ENCODE measurements at places on chromosomes 13 and 19.

DNA sequence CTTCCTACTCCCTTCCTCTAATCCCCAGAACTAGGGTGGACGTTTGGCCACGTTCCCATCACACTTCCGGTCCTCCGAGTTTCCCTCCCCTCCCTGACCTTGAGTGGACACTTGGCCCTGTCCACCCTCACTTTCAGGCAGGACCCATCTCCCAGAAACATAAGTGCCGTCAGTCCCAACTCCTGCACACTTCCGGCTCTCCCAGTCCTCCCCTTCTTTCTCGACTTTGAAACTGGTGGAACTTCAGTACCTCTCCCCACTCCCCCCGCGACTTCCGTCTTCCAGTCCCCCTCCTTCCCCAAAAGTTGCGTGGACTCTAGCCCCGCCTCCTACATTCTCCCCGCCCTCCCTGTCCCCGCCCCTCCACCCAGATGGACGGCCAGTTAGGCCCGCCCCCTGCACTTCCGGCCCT lies 278 bp upstream of the ZNF274 start:
- DNase-seq = no peak

- DNase-seq = no peak
These were observed 3.7 kb downstream of the ANGPTL8 start for GRCh38 chr19:11242864-11243797.

DNA sequence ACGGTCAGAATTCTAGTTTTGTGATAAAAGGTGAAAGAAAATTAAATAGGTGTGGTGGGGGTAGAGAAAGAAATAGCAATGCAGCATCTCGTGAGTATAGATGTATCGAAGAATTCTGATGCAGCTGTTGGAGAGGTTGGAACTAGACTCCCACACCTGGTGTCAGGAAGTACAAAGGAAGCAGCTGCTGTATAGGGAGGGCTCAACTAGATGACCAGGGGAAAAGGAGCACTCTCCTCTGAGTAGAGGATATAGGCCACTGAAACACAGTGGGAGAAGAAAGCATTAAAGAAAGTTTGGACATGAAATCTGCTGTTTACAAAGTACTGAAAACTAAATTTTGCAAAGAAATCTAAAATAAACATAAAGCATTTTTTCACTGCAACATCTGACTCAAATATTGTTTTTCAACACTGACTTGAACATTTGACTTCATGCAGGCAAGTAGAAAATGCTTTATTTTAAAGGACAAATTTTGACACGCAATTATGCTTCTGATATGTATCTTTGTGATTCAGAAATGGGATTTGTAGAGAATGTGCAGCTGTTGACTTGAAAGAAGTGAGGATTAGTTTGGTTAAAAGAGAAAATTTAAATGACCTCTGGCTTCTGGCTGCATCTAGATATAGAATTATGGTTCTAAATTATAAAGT lies 82.2 kb downstream of the MIPEP start:
- DNase-seq = no peak

- no peak for DNase-seq
These were observed 9.8 kb upstream of the ALOX5AP start for GRCh38 chr13:30725326-30726085.

DNA sequence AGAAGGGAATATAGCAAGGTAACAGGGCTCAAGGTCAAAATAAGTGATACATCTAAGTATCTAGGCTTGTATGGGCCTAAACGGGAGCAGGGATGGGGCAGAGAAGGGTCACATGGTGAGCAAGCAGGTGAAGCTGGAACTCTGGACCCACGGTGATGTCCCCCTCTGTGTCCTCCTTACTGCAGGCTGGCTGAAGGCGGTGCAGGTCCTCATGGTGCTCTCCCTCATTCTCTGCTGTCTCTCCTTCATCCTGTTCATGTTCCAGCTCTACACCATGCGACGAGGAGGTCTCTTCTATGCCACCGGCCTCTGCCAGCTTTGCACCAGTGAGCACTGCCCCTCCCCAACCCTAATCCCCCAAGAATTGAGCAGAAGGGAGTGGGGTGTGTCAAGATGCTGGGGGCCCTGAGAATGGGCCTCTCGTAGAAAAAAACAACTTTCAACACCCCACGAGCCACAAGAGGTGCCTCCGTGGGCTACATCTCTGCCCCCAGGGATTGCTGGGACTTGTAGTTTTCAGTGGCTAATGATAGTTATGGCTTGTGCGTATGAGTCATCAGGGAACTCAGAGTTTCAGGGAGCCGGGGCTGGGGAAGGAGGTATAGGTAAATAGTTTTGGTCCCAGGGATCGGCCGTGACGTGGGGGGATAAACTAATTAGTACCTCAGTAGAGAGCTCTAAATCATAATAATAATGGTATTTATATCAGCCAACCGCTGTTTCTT lies 4.0 kb downstream of the EMP3 start:
- no peak for DNase-seq

- DNase-seq = no peak
These were observed 116.6 kb upstream of the RNF113B start for GRCh38 chr13:98293570-98294142.

DNA sequence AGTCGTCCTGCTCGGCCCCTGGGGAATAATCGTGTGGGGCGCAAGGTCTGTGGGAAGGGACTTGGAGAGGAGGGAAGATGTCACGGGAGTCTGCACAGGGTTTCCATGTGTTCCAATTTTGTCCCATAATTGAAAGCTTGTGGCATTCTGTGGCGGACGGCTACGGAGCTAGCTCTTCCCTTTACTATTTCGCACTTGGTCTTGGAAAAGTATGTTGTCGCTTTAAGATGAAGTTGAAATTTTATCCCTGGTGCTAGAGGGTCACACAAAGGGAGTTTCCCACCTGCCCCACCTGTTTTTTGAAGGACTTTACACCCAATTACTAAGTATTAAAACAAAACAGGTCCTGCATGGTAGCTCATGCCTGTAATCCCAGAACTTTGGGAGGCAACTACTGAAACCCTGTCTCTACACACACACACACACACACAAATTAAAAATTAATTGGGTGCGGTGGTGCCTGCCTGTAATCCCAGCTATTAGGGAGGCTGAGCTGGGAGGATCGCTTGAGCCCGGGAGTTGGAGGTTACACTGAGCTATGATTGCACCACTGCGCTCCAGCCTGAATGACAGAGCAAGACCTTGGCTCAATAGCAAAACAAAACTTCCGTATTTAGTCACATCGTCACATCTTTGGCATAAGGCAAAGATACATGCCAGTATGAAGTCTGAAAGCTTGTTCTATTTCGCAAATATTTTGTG lies 967 bp upstream of the TPT1 start:
- DNase-seq = no peak

DNA sequence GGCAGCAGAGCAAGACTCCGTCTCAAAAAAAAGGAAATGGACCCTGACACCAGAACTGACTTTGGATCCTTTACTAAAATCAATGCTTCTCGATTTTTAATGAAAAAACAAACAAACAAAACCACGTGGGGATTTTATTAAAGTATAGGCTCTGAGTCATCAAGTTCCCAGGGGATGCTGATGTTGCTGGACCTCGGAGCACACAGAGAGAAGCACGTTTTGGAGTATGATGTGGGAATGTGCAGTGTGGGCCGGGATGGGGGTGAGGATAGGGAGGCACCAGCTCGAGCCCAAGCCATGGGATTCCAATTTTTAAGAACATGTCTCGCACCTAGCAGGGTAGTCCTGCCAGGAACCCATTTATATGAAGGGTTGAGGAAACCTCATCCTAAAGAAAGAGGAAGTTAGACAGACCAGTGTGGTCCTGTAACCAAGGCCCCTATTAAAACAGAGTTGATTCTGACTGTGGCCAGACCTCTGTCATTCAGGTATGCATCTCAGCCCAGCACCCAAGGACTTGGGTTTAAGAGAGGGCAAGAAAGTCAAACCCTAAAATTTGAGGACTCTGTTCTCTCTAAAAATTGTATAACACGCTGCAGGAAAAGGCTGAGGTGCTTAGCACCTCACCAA lies 6.4 kb downstream of the FLT1 start:
- no peak for DNase-seq

GRCh38 chr19:54916822-54917221 lies 10.9 kb downstream of the NCR1 start:
- DNase-seq = no peak

- peak; percentile 46 for DNase-seq
These were observed 25.7 kb upstream of the ZNF492 start for GRCh38 chr19:22608441-22608840.

DNA sequence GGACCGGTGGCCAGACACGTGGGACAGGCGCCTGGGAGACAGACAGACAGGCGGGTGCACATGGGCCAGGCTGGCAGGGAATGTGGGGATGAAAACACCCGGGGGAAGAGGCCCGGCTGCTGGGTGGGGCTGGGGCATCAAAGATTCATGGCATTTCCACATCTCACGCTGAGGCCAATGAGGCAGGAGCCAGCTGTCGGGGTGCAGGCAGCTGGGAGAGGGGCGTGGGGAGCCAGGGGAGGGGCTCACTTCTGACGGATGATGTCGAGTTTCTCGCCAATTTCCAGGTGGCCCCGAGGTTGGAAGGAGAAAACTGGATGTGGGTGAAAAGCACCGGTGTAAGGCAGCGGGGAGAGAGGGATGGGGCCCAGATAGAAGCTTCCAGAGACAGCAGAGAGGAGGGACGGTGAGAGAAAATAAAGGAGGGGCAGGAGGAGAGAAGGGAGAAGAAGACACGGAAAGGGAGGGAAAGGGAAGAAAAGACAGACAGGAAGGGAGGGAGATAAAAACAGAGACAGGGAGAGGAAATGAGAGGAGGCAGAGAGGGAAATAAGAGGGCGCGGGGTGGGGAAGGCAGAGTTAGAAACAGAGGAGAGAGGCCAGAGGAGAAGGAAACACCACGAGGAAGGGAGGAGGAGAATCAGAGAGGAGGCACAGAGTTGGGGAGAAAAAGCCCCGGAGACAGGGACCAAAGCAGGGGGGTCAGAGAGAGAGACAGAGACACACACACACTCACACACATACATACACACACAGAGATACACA lies 8.0 kb upstream of the CCER2 start:
- DNase-seq = no peak

GRCh38 chr13:31056644-31057271 lies 104.9 kb downstream of the HSPH1 start:
- no peak for DNase-seq

GRCh38 chr19:23311551-23311950 lies 61.4 kb upstream of the ZNF724 start:
- no peak for DNase-seq

GRCh38 chr19:38634757-38635482 lies 12.5 kb upstream of the ACTN4 start:
- no peak for DNase-seq

DNA sequence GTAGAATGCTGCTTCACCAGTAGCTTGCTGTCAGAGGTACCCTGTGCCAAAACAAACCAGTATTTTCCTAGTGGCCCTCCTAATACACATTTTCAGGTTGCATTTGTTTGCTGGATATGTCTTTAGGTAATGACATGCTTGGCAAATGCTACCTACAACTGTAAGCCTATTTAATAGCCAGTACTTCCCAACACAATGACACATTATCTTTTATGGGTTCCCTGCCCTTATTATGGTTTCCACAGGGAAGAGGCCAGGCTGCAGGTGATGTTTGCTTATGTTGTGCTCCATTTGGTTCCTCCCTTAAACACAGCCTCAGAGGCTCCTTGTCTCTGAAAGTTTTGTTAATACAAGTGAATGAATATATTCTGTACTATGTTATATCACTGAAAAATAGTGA lies 24.7 kb downstream of the FRY start:
- DNase-seq = no peak

DNA sequence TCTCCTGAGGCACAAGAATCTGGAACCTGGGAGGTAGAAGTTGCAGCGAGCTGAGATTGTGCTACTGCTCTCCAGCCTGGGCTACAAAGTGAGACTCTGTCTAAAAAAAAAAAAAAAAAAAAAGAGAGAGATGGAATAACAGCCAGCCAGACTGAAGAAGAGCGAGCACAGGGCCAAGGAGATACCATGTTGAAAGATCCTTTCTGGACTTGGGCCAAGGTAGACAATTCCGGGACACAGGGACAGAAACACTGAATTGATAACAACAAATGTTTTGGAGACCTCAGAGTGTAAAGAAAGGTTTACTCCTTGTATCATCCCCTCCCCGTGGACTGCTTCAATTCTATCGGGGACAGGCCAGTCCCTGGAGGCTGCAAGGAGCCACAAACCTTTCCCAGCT lies 4.6 kb downstream of the LPAR2 start:
- no peak for DNase-seq

DNA sequence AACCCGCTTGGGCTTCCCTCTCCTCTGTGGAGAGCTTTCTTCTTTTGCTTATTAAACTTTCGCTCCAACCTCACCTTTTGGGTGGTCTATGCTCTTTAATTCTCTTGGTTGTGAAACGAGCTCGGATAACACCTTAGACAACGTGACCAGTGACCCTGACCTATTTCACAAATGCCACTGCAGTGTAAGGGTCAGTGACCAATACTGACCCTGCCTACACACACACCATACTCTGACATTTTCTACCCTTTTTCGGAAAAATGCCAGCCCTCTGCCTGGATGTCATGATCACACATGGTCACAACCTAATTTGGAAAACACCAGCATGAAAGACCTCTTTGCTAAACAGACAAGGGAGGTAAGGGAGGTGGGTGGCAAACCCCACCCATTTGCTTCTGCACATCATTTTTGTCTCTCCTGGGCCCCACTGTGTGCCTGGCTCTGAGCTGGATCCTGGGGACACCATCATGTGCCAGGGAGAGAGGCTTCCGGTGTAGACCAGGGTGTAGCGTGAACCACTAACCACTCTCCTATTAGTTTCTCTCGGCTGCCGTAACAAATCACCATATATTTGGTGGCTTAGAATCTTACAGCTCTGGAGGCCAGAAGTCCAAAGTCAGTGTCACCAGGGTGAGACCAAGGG lies 9.9 kb downstream of the ETFB start:
- DNase-seq = no peak

DNA sequence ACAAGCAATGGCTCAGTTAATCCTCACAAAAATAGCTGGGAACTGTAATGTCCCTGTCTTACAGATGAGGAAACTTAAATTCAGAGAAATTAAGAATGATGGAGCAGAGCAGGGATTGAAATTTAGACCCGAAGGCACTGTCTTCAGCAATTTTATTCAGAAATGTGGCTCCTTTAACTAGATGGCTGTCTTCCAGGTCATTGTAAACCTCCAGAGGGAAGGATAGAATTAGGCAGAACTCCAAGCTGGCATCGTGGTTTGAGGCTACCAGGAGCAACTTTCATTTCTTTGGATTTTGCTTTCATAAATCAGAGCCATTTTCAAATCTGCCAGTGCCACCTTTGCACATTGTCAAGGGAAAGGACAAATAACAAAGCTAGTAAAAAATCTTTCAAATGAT lies 339.0 kb downstream of the DCT start:
- no peak for DNase-seq

GRCh38 chr13:44120043-44120442 lies 240.3 kb downstream of the LACC1 start:
- DNase-seq = no peak
